Motor neuron (in vitro differentiated cells): ENCODE measurements at places on chromosomes 3 and 15.

DNA sequence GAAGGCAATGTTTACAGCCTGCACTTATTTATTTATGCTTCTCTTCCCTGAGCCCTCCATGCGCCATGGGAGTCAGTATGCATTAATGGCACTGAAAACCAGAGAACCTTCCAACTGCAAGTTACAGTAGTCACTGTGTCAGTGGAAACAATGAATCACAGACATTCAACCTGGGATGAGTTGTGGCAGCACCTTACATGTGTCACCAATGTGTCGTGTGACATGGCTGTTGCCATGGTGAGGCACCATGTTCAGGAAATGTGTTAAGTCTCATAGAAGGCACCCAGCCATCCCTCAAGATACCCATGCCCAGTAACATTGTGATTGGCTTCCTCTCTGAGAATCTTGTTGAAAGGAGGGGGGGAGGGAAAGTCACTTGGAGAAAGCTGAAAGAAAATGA is 105.0 kb downstream of the FOXP1 start:
- ATAC-seq, result peak; percentile 51

- no peak for ATAC-seq
Observed at GRCh38 chr3:18751514-18751913, 326.4 kb upstream of the SATB1 start.

DNA sequence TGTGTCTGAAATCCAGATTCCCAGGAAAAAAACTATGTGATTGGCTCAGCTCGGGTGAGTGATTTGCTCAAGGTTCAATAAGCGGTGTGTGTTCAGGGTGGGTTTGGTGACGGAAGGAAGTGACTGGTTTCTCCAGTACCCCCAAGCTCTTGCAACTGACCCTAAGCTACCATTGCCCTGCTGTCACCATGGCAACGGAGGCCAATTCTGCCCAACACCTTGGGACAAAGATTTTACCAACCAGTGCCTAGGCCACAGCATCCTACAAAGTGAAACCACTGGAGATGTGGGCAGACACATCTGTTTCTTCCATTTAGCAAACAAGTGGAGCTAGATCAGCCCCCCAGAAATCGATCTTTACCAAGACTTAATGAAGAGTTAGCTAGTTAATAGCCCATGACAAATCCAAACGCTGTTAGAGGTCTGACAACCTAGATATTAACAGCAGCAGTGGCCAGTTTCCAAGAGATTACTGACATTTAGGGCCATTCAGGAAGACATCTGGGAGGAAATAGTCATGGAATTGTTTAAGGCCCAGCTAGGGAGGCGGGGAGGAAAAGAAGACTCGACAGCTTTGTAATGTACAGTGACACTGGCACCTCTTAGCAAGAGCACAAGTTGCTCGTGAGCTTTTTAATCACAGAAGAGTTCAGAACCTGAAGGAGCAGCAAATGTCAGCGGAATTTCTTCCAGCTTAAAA is 195.9 kb downstream of the SLCO3A1 start:
- ATAC-seq, result no peak

DNA sequence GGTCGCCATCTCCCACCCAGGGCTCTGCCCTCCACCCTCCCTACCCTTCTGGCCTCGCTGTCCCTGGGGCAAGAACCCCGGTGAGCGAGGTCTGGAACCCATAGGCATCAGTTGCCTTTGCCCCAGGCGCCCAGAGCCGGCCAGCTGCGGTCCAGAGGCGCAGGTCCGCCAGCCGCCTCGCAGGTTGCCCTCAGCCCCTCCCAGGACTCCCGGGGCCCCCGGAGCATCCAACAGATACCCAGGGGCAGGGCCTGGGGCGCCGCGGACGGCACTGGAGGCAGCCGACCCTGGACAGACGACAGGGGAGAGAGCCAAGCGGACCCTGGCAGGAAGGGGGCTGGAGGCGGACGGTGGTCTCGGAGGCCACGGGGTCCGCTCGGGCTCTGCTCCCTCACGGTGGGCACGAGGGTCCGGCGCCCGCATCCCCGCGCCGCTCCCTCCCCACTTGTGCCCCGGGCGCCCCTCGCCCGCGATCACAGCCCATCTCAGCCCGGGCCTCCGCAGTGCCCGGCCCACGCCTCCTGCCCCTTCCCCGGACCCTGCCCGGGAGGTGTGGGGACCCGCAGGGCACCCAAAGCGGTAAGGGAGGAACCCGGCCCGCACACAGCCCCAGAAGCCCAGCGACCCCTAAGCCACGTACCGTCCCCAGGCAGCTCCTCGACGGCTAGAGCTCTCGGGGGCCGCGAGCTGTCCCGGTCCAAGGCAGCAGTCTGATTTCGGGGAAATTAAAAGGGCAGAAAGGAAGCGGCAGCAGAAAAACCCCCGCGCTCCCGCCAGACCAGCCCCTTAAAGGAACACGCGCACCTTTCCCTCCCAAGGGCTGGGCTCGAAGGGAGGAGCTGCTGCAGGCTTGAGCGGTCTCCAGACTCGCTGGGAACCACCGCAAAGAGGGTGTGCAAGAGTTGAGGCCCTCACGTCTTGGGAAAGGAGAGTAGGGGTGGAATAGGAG is at the start of gene HAPLN3:
HAPLN3 (minus strand) TSS at position 726 of the 949 bp plus-strand sequence. CDS start 8,246 bp downstream, outside the sequence.
- ATAC-seq, result no peak

DNA sequence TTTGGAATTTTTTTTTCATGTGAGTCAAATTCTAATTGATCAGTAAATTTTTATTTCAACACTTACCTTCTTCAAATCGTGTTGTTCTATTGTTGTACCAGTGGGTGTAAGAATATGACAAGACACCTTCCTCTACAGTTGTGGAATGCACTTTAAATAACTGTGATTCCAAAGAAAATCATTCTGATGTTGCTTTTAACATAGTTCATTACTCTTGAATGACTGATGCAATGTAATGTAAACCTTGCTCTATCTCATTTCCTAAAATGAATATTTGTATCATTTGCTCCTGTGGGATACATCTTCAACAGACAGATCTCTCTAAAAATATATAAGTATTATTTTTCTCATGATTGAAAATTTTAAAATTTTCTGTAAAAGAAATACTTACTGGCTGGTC is 313.4 kb downstream of the RBMS3 start:
- ATAC-seq, result no peak

GRCh38 chr15:89912674-89913396 is at the start of gene ARPIN:
Gene ARPIN, minus strand, starts transcription at chr15:89912952. Its CDS starts 117 bp downstream, at chr15:89912835.
- ATAC-seq, result peak; percentile 92

DNA sequence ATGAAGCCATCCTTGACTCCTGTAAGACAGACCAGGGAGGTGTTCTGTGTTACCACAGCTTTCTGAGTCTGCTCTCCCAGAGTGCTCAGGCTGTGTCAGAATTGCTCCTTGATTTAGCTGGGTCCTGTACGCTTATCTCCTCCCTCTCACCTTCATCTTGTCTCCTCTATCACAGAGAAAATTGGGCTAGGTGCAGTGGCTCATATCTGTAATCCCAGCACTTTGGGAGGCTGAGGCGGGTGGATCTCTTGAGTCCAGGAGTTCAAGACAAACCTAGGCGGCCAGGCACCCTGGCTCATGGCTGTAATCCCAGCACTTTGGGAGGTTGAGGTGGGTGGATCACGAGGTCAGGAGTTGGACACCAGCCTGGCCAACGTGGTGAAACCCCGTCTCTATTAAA is 5.9 kb downstream of the SCAMP5 start:
- no peak for ATAC-seq

GRCh38 chr15:57785959-57786358 is 79.4 kb downstream of the POLR2M start:
- ATAC-seq, result no peak

- no peak for ATAC-seq
Observed at GRCh38 chr3:156978481-156978961, 152.4 kb downstream of the LEKR1 start.

GRCh38 chr15:26943866-26944265 is 27.1 kb upstream of the GABRG3 start:
- no peak for ATAC-seq

DNA sequence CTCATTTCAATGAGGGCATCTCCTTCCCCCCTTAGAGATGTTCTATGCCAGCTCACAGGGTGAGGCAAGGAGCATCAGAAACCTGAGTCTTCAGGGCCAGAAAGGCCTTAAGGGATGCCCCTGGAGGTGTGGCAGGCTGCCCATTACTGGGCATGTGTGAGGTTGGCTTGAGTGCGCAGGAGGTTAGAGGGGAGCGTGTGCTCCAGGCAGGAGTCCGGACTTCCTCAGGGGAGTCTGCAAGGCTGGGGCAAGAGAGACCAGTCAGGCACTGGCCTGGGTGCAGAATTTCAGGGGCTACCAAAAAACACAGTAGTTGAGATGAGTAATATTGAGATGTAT is 1.9 kb downstream of the LOXL1 start:
- no peak for ATAC-seq

DNA sequence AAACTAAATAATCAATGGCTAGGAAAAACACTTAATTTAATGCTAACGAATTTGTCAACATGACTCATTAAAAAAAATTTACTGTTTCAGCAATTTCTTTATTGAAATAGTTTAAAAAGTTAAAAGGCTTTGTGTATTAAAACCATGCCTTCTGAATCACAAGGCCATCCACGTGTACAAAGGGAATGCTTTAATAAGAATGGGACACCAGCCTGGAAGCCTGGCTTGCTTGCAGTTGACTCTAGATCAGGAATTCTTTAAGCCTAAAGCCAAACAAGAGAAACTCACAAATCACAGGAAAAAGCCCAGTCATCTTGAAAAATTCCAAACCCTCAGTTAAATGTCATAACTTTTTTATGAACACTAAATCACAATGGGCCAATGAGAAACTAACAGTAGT is 137.6 kb downstream of the PEAK1 start:
- no peak for ATAC-seq

GRCh38 chr3:6928064-6928463 is 67.1 kb downstream of the GRM7 start:
- no peak for ATAC-seq

DNA sequence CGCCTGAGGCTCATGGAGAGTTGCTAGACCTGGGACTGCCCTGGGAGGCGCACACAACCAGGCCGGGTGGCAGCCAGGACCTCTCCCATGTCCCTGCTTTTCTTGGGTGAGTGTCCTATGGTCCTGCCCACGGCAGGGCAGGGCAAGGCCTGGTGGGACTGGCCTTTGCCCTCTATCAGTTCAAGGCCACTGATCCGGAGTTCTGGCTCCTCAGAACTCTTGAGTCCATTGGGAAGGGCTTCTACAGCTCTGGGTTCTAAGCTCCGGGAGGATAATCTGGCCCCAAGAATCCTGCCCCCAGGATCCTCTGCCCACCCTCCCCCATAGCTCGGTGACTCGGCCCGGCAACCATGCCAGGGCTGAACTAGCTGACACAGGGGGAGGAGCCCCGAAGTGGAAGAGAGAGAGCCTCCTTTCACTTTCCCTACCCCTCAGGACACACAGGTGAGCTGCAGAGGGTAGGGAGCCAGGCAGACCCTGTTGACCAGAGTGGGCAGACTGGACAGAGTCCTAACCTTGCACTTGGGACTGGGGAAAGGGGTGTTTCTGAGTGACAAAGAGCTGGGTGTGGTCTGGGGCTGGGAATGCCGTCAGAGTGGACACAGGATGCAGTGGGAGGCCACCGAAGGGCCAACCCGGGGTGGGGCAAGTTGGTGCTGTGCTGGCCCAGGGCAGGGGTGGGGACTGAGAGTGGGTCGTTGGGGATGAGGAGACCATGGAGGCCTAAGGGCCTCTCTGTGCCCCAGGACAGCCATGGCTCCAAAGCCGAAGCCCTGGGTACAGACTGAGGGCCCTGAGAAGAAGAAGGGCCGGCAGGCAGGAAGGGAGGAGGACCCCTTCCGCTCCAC is 664 bp downstream of the PARP3 start:
- ATAC-seq, result no peak

GRCh38 chr3:109804697-109805096 is 467.4 kb upstream of the DPPA4 start:
- ATAC-seq, result no peak

GRCh38 chr15:76185716-76186115 is 125.6 kb downstream of the ETFA start:
- no peak for ATAC-seq

DNA sequence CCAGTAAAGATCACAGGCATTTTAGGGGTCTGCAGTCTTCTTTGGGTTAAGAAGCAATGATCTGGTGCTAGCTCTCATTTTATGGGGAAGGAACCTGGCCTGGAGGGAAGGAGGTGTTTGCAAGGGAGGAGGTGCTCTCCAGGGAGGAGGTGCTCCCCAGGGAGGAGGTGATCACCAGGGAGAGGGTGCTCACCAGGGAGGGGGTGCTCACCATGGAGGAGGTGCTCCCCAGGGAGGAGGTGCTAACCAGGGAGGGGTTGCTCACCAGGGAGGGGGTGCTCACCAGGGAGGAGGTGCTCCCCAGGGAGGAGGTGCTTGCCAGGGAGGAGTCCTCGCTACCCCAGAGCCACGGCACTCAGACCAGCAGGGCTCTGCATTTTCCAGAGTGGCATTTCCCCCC is 115.7 kb downstream of the TLE3 start:
- ATAC-seq, result no peak

- no peak for ATAC-seq
Observed at GRCh38 chr3:187567661-187568121, 102.5 kb downstream of the SST start.

- ATAC-seq, result no peak
Observed at GRCh38 chr3:194874783-194875182, 189.1 kb downstream of the FAM43A start.

GRCh38 chr3:107994956-107995715 is 95.7 kb downstream of the CD47 start:
- no peak for ATAC-seq

DNA sequence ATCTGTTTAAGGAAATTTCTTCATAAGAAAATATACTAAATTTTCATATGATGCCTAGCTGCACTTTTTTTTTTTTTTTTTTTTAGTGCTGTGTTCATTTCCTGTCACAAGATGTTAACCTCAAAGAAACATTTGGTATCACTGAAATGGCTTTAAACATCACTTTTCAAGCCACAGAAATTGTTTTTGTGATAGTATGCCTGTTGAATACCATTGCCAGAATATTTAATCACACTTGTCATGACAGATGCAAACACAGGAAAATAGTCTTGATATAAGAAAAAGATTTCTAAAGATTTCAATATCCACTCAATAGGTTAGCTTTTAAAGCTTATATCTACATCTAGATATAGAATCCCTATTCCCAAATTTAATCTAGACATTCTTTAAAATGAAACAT is 608.5 kb upstream of the AGTR1 start:
- ATAC-seq, result no peak
